Naive B cell (primary cell): ENCODE measurements at places on chromosomes 7 and 10.

DNA sequence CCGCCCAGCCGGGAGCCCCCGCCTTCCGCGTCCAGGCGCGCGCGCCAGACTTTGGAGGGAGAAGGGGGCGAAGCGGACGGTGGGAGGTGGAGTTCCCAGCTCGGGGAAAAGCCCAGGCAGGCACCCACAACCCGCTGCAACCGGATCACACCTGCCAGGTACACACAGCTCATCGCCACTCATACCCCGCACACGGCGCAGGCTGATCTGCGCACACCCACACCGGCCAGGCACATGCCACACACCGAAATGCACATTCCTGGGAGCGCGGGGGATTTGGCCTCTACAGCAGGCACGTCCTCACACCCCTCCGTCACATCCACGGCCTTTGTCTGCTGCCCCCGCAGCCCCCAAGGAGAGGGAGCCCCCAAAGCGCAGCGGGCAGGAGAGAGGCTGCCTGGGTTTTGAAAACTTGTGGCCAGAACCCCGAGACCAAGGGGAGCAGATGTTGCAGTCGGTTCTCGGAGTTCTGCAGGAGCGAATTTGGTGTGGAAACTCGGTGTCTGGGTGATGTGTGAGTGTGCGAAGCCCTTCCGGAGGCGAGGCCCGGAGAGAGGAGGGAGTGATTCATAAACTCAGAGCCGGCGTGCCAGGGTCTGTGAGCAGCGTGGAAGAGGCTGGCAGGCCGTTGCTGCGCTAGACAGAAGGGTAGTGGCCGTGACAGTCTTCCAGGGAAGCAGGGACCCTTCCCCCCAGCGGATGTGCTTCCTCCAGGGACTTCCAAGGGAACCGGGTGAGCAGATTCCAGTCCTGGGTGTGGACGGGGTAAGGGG lies 734 bp downstream of the CHST3 start:
- DNase-seq: no peak

DNA sequence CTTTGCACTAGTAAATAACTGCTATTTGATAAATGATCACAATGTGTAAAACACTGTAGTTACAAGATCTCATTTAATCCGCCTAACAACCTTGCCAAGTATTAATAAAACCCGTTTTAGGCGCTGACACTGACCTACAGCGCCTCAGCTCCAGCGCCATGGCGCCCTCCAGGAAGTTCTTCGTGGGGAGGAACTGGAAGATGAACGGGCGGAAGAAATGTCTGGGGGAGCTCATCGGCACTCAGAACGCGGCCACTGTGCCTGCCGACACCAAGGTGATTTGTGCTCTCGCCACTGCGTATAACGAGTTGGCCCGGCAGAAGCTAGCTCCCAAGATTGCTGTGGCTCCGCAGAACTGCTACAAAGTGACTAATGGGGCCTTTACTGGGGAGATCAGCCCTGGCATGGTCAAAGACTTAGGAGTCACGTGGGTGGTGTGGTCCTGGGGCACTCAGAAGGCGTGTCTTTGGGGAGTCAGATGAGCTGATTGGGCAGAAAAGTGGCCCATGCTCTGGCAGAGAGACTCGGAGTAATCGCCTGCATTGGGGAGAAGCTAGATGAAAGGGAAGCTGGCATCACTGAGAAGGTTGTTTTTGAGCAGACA lies 1.1 kb upstream of the TNPO3 start:
- no peak for DNase-seq

GRCh38 chr7:54960517-54960916 lies 58.3 kb upstream of the EGFR start:
- no peak for DNase-seq

DNA sequence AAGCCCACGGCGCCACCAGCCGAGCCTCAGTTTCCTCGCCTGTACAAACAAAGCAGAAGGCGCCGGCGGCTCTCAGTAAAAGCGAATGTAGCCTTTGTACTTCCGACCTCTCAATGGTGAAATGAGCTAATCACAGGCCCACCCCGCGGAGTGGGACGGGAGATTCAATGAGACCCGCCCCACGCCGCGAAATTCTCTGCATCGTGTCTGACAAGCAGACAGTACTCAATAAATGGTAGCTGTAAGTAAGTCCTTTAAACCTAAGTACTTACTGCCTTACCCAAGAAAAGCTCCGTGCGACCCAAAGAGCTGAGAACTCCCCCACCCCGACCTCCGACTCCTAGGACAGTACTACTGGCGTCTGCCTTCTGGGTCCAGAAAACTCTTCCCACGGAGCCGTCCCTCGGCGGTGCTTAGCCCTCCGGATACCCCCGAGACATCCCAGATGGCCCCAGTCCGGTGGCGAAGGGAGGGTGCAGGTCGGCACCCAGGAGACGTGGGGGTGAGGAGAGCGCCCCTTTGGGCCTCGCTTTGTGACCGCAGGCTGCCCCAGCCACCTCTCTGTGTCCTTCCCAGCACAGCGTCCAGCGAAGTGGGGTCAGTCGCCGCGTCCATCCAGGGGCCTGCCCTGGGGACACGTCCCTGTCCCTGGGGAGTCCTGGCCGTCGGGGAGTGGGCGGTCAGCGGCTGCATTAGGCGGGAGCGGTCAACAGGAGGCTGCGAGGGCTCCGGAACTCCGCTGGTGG lies 972 bp upstream of the CXCL12 start:
- DNase-seq: no peak

DNA sequence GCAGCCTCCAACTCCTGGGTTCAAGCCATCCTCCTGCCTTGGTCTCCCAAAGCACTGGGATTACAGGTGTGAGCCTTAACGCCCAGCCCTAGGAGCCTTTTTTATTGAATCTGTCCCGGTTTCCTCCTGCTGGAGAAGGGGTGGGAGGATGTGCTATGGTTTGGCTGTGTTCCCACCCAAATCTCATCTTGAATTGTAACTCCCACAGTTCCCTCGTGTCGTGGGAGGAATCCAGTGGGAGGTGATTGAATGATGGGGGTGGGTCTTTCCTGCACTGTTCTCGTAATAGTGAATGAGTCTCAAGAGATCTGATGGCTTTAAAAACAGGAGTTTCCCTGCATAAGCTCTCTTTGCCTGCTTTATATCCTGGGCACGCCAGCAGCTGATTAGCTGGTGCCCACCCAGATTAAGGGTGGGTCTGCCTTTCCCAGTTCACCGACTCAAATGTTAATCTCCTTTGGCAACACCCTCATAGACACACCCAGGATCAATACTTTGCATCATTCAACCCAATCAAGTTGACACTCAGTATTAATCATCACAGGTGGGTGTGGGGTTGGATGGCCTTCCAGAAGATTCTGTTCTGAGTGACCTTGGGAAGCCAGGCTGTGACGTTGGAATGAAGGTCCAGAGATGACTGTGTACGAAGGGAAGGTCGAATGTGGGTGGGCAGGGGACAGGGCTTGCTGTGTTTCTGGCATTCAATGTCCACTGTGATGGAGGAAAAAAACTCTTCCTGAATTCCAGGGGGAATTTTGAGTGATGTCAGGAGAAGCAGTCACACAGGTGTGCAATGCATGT lies 33.8 kb upstream of the CUX1 start:
- DNase-seq: no peak

DNA sequence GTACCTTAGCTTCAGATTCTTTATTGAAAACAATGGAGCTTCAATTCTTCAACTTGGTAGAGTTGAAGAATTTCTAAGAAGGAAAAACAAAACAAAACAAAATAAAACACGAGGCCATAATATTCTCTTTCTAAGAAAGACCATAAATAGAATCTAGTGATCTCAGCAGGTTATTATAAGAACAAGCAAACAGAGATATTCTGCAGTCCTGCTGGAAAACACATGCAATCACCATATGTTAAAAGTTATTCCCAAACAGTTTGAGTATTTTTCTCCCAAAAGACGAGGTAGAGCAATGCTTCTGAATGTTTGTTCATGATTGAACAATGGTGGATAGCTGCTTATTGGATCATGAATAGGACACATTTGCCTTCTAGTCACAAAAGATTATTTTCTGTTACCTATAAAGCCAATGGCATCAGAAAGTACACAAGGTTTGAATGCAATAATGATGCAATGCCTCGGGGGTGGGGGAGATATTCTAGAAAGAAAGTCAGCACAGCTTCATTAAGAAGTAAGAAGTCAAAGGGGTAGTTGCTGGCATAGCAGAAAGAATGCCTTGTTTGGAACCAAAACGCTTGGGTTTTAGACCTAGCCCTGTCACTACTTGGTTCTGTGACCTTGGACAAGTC lies 59.3 kb downstream of the CREB3L2 start:
- no peak for DNase-seq

DNA sequence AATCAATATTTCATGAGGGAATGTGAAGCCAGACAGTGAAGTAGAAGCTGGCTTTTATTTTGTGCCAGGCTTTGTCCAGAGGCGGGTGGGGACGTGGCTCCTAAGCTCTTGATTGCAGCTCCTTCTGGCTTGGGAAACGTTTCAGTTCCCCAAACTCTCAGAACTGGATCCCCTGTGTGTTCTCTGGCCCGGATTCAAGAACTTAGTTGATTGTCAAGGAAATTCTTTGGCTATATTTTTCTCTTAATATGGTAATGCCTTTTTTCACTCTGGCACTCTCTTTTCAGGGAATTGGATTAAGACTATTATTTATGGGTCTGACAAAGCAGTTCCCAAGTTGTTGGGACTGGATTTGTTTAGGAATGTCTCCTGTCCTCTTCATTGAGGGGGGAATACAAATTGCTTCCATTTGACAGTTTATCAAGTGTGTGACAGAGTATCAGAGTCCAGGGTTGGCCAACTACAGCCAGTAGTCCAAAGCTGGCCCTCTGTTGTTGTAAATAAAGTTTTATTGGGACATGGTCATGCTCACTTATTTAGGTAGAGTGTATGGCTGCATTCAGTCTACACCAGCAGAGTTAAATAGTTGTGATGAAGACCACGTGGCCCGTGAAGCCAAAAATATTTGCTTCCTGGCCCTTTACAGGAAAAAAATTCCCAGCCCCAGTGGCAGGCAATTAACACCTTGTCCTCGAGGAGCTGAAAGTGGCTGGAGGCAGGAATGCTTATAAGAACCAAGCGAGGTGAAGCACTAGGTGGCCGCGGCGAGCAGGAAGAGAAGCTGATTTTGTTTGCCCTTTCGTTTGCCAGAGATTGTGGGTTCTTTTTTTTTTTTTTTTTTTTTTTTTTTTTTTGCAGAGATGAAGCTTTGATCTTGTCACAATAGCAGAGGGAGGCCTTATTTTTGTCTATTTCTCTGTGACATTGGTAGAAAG lies 34.3 kb downstream of the HTRA1 start:
- no peak for DNase-seq

DNA sequence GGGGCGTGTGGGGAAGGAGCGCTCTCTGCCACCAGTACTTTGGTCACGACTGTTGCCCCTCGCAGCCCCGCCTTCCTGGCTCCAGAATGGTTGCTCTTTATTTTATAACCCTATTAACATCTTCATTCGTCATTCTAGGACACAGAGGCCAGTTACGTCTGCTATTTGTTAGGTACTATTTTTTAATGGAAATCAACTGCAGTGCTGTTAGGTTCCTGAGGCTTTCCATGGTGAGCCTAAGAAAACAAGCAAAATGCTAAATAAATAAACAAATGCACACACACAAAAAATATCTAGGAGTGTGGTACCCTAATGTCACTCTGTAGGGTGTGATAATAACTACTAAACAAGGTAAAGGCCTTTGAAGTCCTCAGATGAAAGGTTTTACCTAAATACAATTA lies 71.1 kb downstream of the SLC37A3 start:
- DNase-seq: no peak

GRCh38 chr7:70764701-70765208 lies 367.2 kb upstream of the GALNT17 start:
- no peak for DNase-seq

GRCh38 chr7:123749537-123749857 lies 694 bp upstream of the WASL start:
- no peak for DNase-seq

GRCh38 chr10:102814453-102814871 lies 22.8 kb downstream of the CYP17A1 start:
- DNase-seq: no peak

DNA sequence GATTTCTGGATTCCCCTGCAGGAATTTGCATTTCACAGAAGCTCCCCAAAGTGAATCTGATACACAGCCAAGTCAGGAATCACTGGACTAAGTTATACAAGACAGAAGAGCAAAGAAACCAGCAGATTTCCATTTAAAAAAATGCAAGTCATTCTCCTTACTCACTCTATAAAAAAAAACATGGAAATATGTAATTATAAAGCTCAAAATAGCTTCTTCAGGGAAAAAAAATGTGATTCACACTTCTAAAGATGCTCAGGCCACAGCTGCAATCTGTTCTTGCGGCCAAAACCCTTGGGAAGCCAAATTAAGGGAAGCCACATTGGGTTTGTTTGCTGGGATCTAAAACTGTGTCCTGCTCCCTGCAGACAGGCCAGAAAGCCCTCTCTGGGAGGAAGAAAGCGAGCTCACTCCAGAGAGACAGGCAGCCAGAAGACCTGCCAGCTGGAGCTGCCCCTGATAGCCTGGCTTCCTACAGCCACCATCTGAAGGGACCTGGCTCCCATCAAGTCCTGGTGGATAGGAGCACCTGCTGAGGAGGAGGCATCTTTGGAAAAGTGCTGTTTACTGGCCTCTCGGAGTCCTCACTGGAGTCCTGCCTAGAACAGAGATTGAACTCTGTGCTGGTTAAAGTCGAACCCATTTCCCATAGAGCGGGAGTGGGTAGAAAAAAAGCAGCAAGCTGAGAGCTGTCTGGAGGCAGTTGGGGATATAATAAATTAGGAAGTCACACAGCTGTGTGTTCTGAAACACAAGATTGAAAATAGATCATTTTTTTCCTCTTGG lies 359.2 kb upstream of the AOAH start:
- DNase-seq: no peak

DNA sequence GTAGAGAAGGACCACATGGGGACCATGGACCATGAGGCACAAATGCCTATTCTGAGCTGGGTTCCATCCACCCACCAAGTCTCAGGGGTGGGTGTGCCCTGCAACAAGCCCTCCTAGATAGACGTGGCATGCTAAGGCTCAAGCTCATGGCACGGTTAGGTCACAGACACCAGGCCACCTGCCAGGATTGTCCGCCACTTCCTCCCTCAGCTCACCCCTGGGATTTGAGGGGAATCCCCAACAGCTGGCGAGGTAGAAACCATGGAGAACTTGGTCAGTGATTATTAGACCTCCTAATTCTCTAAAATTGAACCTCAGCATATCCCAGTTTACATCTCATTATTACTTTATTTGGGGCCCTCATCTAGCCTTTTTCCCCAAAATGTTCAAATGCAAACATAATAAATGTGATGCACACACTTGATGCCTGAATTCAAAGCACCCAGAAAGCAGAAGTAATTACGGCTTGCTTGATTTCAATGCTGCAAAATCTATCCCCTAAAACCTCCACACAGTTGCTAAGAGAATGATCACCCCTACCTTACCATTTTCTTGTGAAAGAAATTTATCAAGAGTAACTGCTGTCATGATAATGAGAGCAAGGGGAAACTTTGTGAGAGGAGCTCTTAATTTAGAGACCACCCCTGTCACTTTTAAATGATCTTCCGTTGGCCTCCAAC lies 366.6 kb upstream of the PFKP start:
- DNase-seq: peak; percentile 18

DNA sequence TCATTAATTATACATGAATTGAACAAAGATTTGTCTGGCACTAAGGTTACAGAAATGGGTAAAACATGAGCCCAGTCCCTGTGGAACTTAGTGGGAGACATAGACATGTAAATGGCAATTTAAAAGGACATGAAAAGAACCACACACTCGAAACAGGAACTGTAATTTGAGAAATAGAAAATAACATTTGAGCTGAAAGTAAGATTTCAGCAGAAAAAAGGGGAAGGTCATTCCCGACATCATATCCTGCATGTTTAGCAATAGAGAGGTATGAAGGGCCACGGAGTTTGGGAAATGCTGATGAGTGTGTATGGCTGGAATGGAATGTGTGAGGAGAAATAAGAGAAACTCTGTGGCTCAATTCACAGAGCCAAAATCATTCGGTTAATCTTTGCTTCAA lies 175.4 kb upstream of the AHR start:
- no peak for DNase-seq
